ENCODE measurements at places on chromosomes 11 and 22.

GRCh38 chr11:14240221-14240620 lies 118.8 kb downstream of the RRAS2 start:
- DNase-seq = peak; percentile 60

DNA sequence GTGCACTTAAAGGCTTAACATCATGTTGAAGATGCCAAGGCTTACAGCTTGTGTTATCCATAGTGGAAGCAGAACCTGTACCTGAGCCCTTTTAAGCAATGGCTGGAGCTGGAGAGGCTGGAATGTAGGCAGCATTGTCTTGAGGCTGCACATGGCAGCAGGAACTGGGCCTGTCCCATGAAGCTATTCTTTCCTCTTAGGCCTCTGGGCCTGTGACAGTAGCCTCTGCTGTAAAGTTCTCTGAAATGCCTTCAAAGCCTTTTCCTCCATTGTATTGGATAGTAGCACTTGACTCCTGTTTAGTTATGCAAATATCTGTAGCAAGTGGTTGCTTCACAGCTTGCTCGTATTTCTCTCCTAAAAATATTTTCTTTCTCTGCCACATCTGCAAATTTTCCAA lies 127.4 kb upstream of the ANO5 start:
- DNase-seq = no peak

GRCh38 chr11:118334745-118335144 lies 7.8 kb downstream of the CD3D start:
- no peak for DNase-seq

- no peak for DNase-seq
Observed at GRCh38 chr11:64058494-64058893, 22.8 kb downstream of the FLRT1 start.

DNA sequence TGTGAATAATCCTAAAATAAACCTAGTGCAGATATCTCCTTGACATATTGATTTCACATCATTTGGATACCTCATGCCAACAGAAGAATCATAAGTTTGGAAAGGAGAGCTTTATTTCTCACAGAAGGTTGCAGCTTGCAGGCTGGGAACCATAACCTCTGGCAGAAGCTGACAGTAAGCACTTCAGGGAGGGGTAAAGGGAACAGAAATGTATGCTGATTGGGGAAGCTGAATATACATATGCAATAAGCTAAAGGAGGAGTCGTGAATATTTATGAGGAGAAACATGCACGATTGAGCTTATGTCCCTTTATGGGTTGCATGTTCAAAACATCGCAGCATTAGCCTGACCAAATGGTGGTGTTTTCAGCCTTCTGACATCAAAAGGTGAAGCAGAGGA lies 814.5 kb downstream of the TBC1D22A start:
- DNase-seq = no peak

DNA sequence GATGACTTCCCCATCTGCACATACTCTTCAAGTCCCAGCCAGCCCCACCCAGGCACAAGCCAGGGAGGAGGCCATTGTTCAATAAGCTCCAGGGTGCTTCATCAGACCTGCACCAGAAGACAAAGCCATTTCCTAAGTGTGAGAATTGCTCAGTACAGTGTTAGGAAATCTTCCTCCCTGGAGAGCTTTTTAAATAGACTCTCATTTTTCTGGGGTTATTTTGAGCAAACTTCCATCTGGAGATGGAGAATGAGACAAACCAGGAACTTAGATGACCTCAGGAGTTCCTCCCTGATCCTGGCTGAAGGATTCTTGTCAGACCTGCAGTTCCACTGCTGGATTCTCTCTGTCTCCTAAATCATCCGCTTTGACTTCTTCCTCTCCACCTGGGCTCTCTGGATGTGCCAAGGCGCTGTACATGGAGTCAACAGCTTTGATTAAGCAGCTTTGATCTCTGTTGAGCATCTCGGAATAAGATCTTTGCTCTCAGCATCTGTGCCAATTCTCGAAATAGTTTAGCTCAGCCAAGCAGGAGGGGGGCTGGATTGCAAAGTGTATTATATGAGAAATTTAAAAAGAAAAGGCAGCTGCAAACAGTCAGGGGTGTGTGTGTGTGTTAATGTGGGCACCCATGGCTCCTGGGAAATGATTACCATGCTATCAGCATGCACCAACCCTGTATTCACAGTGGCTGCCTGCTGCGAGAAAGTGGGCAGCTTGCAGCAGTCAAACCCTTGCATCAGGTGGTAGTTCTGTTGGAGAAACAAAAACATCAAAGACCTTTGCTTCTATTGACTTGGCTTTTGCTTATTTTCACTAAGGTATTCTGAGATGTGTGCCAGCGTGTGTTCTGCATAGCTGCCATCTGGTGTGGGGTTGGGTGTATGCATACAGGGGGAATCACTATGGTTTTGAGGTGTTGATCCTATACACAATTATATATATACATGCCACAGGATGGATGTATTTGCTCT lies 70.2 kb upstream of the NAV2 start:
- DNase-seq = no peak

DNA sequence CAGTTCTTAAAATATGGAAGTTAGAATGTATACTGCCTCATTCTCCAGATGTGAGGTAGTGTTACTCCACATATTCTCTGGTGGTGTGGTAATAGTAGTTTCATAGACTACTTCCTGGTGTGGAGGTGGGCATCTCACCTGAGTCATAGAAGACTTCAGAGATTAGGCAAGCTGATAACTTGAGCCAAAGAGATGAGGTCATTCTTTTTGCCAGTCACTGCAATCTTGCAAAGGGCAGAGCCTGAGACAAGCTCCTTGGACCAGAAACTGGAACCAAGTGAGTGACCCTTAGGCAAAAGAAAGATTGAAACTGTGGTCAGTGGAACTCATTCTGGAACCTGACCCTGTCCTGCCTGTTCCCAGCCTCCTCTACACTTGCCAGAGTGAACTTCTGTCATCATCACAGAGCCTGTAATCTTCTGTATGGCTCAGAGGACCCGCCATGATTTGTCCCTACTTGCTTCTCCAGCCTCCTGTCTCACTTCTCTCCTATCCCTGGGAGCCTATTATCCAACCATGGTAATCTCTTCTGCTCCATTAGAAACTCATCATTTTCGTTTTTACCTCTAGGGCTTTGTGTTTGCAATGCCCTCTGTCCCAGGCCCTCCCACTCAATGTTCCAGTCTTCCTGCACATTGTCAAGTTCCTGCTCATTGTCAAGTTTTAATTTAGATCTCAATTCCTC lies 10.6 kb upstream of the CCDC83 start:
- DNase-seq = no peak

GRCh38 chr11:98600786-98601773 lies 419.7 kb upstream of the CNTN5 start:
- peak; percentile 66 for DNase-seq

DNA sequence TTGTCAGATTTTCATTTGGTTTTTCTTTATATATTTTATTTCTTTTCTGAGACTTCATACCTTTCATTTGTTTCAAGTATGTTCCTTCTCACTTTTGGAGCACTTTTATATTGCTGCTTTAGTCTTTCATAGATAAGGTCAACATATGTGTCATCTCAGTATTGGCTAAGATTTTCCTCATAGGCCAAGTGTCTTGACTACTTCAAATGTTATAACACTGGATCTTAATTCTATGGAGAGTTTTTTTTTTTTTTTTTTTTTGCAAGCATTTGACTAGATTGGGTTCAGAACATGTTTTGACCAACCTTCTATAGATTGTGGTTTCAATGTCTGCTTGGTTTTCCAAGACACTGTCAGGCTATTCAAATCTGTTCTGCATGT lies 69.0 kb upstream of the NARS2 start:
- DNase-seq = no peak

DNA sequence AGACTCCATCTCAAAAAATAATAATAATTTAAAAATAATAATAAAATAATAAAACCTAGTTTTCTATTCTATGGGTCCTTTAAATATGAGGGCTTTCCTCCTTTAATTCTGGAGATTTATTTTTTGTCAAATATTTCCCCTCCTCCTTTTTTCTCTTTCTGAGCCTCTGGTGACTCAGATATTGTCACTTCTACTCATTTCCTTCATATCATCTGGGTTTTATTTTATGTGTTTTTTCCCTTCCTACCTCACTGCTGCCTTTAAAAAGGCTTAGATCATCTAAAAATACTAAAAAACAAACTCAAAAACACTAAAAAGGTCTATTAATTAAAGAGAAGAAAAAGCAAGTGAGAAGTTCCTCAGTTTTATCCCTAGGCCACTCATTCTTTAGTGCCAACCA lies 138.9 kb downstream of the SPON1 start:
- DNase-seq = no peak

- DNase-seq = peak; percentile 86
Observed at GRCh38 chr11:68118706-68119448, 2.3 kb downstream of the CHKA start.

DNA sequence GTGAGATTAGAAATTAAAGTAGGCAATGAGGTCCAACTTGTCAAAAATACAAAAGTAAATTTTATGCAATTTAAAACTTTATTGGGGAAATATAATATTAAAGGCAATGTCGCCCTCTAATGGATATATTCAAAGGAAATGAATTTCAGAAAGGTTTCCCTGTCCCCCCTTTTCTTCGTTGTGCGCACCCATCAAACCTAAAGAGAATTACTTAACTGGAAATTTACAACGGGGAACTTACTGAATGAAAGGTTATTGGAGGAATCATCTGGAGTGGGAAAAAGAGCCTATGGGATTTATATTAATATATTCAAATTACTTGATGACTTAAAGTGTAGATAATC lies 1.7 kb upstream of the ABTB2 start:
- no peak for DNase-seq

- DNase-seq = no peak
Observed at GRCh38 chr11:19705936-19706335, 6.7 kb upstream of the NAV2 start.

DNA sequence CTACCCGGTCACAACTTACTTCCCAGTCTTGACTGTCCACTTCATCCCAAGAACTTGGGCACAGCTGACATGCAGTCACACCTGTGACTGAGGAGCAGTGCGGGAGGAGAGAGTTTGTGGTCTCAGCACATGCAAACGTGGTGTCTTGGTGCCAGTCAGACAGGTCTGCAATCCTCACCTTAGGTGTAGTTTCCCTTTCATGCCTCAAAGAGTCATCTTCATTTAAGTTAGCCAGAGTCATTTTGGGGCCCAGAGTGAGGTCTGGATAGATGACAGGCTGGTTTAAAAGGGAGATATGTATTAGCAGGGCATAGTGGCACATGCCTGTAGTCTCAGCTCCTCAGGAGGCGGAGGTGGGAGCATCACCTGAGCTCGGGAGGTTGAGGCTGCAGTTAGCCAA lies 108.5 kb upstream of the SORL1-AS1 start:
- DNase-seq = no peak

- DNase-seq = no peak
Observed at GRCh38 chr11:119432484-119433357, 9.7 kb upstream of the THY1 start.

- peak; percentile 95 for DNase-seq
Observed at GRCh38 chr22:43004362-43005035, 10.4 kb downstream of the PACSIN2 start.

DNA sequence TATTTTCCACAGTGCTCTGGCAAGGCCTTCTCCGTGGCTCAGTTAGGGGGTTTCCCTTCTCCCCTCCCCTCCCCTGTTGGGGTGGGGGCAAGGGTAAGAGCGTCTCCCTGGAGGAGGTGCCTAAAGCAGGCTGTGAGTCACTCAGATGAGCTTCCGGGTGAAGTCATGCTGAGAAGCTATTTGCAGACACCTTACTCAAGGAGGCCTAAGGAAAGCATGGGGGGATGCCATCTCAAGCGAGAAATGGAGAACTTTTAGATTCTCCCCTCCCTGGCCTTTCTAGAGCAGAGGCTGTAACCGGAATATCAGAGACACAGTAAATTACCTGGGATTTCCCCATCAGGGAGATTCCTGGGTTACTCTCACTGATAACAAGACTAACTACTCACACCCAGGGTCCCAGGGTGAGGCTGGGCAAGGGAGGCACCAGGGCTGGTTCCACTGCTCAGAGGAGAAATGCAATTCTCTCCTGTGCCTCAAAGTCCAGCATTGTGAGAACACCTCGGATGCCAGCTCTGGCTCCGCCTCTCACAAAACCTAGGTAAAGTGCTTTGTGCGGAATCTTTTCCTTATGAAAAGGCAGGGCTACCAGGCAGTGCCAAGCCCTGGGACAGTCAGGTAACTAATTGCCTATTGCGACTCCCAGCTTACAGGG lies 123.6 kb downstream of the ABTB2 start:
- peak; percentile 59 for DNase-seq

- no peak for DNase-seq
Observed at GRCh38 chr11:14310679-14311078, 48.3 kb downstream of the RRAS2 start.

DNA sequence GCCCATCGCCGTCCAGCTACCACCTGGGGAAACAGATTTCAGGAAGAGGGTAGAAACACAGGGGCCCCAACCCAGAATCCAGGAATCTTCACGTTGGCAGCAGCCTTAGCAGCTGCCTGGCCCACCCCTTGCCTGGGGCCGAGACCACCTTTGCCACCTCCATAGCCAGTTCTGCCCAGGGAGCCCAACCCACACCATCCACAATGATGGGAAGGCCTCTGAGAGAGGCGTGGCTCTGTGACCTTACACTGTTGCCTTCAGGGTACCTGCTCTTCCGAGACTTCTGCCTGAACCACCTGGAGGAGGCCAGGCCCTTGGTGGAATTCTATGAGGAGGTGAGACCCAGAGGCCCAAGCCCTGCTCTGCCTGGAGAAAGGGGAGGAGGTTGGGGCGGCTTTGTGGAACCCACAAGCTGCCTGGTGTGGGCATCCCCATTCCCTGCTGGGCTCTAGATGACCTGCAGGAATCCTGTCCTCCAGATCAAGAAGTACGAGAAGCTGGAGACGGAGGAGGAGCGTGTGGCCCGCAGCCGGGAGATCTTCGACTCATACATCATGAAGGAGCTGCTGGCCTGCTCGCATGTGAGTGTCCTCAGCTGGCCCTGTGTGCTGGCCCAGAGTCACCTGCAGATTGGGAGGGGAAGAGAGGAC lies 10.0 kb upstream of the ANKRD13D start:
- no peak for DNase-seq

- peak; percentile 67 for DNase-seq
Observed at GRCh38 chr11:16807306-16807705, 68.9 kb downstream of the C11orf58 start.

DNA sequence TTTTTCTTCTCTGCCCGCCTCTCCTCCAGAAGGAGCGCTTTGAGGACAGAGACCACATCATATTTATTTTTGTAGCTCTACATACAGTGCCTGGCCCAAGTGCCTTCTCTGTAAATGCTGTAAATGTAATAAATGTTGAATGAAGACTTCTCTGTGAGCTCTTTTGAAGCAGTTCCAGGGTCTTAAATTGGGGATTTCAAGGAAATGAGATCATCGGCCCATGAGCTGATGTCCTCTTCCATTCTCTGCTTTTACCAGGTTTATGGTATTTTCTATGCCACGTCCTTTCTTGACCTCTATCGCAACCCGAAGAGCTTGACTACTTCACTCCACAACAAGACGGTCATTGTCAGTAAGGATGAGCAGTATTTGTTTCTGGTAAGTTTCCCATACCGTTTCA lies 165.7 kb upstream of the SORL1-AS1 start:
- DNase-seq = no peak

- DNase-seq = no peak
Observed at GRCh38 chr11:44011797-44012196, 36.0 kb upstream of the ACCSL start.

DNA sequence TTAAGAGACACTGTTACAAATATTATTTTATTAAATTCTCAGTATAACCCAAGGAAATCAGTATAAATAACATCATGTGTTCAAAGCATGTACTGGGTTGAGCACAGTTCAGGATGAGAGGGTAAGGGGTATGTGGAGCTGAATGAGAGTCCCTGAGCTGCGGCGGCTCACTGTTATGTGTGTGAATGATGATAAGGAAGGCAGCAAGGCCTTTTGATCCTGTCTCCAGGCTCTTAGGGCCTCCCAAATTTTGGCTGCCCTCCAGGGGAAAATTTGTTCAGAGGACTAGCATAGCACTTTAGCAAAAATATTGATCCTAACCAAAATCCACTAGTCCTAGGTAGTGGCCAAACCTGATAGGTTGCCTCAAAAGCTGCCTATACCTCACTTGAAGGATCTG lies 86.1 kb upstream of the SPON1 start:
- DNase-seq = peak; percentile 41
